NCI-H524 treated with DMSO at 0.1 percent for 48 hours (cell line): ENCODE measurements at places on chromosomes 1 and 21.

DNA sequence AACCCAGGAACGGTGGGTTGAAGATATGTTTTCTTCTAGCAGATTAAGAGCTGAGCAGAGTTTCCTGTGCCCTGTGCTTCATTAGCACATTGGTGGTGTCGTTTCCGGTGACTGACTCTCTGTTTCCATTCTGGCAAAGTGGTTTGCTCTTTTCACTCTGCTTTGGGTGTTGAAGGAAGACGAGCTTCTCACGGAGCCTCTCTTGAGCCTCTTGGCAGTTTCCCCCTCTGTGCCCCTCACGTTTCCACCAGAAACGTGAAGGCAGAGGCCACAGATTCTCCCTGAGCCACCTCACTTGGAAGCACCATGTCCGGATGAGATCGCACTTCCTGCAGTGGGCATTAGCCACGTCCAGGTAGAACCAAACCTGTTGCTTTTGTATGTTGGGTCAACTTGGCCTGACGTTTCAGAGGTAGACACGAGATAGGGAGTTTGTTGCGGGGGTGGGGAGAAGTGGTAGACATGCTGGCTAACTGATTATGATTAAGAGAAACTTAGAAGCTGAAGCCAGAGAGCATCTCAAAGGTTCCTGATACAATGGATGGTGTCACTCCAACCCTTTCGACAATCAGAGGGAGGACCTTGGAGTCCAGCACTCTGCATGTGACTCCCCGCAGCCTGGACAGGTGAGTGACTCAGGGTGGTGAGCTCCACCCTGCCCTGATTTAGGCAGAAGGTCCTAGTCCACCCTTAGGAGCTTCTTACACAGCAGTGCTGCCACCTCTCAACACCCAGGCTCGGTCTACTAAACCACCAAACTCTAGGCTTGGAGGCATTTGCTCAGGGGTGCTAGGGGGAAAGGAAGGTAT is at the start of gene LAX1:
Gene LAX1, plus strand, starts transcription at position 155 of the 809 bp plus-strand sequence. Its CDS starts 383 bp downstream, at position 538.
- DNase-seq, result no peak

DNA sequence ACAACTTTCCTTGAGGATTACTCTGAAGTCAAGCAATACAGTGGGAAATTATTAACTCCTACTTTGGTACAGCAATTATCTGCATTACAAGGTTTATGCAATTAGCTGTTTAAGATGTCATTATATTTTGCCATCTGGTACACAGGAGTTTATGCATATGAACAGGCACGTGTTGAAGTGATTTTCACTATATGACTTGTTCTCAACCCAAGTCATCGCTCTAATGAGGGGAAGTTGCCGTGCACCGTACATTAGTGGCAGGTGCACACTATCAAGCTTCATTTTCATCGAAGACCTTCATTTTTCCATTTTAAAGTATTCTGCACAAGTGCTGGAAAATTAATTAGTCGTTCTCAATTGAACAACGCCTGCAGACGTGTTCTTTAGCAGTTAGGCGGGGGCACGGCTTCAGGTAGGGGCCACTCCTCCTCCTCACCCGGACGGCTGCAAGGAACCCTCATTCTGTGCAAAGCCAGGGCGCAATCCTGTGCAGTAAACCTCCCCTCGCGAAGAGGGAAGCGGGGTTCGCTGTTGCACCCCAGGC is 39.8 kb upstream of the NFIA start:
- DNase-seq, result peak; percentile 68

- DNase-seq, result no peak
Measured at GRCh38 chr21:22582026-22582425, 1583.8 kb downstream of the NCAM2 start.

- DNase-seq, result no peak
Measured at GRCh38 chr1:191669629-191670028, 488.6 kb upstream of the RGS18 start.

DNA sequence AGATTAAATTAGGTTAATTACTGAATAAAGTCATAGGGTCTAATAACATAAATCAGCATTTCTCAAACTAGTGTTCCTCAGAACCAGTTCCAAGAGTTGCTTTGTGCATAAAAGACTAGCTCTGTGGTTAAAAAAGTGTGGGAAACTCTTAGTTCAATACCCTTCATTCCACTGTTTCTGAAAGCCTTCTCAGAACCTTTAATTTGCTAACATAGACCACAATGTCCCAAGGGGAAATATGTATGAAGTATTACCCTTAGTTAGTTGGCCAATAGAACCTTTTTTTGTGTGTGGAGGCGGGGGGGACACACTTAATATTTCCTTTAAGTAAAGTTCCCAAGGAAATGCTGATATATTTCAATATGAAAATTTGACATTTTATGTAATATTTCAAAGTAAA is 20.4 kb downstream of the ODF2L start:
- no peak for DNase-seq

DNA sequence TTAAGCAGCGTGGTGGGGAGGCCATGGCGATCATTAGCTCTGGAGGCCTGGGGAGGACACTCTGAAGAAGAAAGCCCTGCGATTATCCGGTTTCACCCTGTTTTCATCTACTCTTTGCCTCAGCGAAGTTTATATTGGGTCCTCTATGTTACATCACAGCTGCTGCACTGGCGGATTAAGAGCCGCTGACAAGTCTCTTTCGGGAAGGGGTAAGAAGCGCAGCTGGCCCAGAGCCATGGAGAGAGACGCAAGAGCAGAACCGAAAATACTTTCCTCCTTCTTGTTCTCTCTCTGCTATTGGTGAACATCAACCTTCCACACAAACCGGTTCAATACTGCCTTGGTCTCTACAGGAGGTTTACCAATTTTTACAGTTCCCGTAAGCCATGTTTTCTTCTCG is 291.5 kb downstream of the FAM72C start:
- no peak for DNase-seq

GRCh38 chr1:215045698-215046308 is 36.7 kb upstream of the KCNK2 start:
- DNase-seq, result no peak

GRCh38 chr1:109816175-109816811 is 52.6 kb upstream of the EPS8L3 start:
- no peak for DNase-seq

DNA sequence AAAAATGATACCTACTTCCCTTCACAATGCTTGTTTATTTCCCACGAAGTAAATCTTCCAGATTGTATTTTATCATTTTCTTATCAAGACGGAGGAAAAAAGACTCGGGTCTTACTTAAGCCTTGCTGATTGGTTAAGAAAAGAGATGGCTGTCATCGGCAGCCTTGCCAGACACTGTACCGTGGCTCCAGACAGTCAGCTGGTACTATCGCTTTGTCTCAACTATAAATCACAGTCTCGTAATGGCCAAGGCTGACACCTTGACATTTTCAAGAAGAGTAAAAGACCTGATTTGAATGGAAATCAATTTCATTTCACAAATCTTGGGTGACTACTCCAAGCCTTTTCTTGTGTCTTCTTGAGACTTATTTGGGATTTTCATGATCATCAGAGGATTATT is 868.0 kb downstream of the USP25 start:
- DNase-seq, result no peak

DNA sequence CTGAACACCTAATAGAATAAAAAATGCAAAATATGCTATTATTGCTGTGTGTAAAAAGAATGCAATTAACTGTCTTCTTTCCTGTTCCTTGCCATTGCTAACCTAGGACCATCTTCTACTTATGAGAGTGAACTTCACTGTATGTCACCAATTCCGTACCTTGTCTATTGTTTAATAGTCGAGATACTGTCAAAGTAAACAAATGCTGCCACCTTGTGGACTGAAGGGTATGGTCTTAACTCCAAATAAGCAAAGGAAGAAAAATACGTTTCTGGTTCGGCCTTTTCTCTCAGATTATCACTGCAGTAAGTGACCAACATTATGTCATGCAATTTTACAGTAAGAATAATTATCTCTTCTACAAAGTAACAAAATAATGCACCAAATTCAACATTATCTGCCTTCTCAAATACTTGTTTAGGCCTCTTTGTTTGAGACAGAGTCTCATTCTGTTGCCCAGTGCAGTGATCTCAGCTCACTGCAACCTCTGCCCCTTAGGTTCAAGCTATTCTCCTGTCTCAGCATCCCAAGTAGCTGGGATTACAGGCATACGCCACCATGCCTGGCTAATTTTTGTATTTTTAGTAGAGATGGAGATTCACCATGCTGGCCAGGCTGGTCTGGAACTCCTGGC is 133.4 kb downstream of the COP1 start:
- peak; percentile 15 for DNase-seq

GRCh38 chr1:187067160-187067559 is 238.4 kb downstream of the PLA2G4A start:
- DNase-seq, result no peak

- DNase-seq, result no peak
Measured at GRCh38 chr21:26123012-26123411, 47.6 kb downstream of the APP start.

GRCh38 chr1:161439280-161440232 is 65.7 kb upstream of the FCGR2A start:
- DNase-seq, result no peak

DNA sequence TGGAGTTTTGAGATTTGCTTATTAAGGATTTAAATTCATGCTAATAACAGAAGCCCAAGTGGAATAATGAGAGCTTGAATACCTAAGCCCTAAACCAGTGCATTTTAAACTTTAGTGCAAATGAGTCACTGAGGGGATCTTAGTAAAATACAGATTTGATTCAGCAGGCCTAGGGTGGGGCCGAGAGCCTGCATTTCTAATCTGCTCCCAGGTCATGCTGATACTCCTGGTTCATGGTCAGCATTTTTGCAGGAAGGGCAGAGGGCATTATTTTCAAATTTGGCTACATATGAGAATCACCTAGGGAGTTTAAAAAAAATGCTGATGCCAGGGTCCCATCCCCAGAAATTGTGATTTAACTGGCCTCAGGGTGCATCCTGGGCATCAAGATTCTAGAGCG is 39.3 kb downstream of the DNTTIP2 start:
- DNase-seq, result no peak

GRCh38 chr1:172224871-172225270 is 195.6 kb upstream of the C1orf105 start:
- DNase-seq, result no peak

DNA sequence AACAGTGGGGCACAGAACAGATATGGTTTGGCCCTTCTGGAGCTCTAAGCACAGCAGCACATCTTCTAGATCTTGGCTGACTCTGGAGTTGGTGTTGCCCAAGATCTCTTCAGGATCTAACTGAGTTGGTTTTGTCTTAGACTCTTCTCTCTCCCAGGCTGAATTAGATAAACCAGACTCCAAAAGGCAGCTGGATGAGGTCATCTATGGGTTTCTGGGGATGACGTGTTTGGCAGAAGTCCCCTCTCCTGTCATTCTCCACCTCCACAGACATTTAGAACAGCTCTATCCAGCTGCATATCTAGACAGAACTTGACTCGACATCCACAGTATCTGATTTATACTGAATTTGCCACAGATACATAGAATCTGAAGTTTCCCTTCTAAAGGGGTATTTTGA is 75.3 kb downstream of the ST6GALNAC5 start:
- DNase-seq, result no peak

DNA sequence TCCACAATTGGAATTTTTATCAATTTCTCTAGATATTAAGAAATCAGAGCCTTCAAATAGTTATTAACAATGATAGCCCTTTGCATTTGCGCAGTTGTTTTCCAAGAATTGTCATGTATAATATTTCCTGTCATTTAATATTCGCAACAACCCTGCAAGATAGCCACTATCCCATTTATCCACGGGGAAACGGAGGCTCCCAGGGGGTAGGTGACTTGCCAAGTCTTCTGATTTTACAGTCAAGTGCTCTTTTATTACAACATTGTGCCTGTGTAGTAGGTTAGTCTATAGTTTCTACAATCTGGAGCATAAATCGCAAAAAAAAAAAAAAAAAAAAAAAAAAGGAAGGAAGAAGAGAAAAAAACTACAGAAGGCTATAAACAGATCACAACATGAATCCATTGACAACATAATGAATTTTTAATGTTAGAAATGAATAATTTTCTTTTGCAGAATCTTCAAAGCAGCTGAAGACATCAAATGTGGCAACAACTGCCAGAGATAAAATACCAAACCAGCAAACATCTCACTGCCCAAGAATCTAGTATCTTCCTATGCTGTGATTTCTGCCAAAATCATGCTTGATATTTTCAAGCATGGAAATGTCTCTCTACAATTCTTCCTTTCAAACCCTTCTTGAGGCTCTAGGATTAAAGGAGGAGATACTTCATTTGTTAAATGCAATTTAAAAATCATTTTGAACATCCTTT is 125.5 kb downstream of the PTPN14 start:
- no peak for DNase-seq

DNA sequence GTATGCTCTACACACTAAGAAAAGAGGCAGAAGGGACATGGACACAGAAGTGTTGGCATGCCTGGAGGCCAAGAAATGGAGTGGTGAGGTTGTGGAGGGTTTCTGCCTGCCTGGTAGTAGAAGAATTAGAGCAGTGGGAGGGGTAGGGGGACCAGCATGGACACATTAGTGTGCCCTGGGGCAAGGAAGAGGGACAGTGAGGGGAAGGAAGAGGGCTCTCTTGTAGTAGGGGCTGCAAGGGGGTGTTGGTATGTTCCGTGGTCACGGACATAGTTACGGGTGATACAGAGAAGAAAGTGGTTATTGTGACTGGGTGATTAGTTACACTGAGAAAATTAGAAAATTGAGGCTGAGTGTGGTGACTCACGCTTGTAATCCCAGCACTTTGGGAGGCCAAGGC is 23.3 kb downstream of the LEMD1 start:
- DNase-seq, result no peak

DNA sequence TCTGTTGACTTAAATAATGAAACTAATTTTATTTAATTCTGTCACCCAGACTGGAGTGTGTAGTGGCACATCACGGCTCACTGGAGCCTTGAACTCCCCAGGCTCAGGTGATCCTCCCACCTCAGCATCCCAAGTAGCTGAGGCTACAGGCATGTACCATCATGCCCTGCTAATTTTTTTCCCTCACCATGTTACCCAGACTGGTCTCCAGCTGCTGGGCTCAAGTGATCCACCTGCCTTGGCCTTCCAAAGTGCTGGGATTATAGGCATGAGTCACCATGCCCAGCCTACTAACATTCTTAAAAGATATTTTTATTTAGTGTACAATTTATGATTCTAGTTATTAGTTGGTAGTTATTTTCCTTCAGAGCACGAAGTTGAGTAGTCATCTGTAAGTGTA is 49.5 kb downstream of the NRDC start:
- no peak for DNase-seq

DNA sequence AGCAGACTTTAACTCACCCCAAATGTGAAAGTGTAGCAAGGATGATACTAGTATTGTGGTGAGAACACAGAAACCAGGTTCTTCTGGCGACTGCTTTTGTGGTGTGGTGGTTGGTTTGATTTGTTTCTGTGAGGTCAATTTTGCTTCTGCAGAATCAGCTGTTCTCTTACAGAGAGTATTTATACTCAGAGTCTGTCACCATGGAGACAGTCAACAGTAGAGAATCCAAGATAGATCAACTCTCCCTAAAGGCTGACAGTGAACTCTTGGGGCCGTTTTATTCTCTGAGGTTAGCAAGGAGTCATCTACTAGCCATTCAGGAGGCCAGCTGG is at the start of gene CFAP107:
Gene CFAP107, plus strand, starts transcription at position 209 of the 332 bp plus-strand sequence. CDS start 231 bp downstream, outside the sequence.
- no peak for DNase-seq

- no peak for DNase-seq
Measured at GRCh38 chr1:203625628-203626019, 1.0 kb upstream of the ATP2B4 start.
